Omental fat pad (tissue), 4 donors: ENCODE measurements at places on chromosomes 7 and 10. TPM values are rescaled to one million over a fixed set of nuclear protein-coding genes. Genes with fewer than 3 reads are reported as not detected.

DNA sequence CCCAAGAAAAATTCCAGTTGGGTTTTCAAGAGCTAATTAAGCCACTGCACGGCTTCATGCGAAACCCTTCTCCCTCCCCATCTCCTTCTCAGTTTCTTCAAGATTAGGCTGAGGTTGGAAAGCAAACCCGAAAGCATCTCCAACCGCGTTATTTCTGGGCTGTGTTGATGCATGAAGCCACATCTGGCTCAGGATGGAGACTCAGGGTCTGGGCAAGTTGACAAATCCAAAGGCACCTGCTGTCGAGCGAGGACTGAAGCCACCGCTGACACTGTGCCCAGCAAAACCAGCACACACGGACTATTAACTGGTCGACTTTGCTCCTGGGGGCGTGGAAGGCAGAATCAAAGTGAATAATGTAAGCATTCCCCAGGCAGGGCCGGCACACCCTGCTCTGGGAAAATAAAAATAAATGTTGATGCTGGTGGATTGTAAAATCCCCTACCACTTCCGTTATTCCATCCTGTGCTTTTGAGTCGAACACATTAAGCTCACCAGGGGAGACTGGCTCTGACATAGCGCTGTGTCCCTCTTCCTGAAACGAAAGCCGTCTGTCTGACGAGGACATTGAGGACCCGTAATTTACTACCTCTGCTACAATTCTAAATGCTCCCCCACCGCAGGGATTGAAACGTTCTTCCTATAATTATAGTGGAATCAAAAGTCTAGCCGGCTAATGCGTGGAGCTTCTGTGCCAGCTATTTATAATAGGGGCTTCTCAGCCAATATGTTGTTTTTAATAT, 269.8 kb downstream of the ADARB2 start:
- DNase-seq: no peak

- DNase-seq: no peak
Measured at GRCh38 chr10:126639084-126639483, 31.4 kb downstream of the C10orf90 start.

Gene PTN
- 15.0 TPM for total RNA-seq

- DNase-seq: peak; percentile 25
Measured at GRCh38 chr7:95434557-95435421, at the start of gene PON2. TSS of gene PON2 (minus strand) at chr7:95435028. CDS start at chr7:95434951, 77 bp downstream.

GRCh38 chr10:132589015-132589414, 51.4 kb downstream of the INPP5A start:
- DNase-seq: no peak

Gene AS3MT
- total RNA-seq: 1.1 TPM

DNA sequence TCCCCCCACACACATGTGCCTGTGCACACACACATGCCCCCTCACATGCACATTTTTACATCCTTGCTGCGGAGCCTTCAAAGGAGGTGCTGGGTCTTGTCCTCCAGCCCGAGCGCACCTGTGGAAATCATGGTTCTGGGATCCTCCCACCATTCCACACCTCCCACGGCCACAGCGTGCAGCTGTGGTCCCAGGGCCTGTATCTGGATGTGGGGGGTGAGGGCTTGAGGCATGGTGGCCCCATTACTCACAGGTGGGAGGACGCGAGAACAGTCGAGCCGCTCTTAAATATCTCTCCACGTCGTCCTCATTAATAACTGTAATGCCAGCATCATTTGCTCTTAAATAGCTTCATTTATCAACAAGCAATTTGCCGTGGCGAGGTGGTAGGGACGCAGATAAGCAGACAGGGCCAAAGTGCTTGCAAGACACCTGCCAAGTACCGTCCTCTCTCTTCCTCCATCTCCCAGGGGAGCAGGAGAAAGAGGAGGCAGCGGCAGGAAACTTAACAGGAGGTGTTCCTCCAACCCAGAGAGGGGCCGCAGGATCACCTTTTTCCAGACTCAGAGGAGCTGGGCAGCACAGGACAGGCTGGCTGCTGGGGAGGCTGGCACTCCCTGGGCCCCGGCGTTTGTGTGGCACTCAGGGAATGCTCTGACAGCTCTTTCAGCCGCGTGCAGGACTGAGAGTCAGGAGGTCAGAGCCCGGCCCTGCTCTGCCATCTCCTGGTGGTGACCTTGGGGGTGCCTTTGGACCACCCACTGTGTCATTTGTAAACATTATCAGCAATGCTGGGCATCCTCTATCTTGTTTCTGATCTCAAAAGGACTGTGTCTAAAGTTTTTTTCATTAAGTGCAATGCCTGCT, 87.4 kb downstream of the CDH23 start:
- no peak for DNase-seq

DNA sequence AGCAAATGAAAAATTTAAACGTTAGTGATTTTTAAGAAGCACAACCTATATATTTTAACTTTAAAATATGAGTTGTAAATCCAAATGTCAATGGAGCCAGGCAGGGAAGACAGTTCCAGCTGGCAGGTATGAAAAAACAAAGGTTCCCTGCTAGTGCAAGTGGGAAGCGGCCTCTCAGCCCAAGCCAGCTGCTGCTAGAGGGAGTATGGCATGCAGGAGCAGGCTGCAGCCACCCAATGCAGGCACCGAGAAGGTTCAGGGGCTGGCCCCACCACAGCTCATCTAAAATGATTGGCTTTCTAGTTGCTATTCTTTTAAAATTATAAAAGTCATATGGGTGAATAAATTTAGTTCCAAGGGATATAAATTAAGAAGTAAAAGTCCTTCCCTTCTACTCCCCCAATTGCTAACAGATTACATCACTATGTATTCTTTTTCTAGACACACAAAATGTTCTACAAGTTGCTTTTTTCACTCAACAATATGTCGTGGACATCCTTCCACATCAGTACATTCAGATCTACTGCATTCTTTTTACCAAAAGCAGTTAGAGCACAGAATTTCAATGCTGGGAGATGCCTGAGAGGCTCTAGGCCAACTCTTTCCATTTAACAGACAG, 69.3 kb downstream of the SGMS1 start:
- DNase-seq: no peak

DNA sequence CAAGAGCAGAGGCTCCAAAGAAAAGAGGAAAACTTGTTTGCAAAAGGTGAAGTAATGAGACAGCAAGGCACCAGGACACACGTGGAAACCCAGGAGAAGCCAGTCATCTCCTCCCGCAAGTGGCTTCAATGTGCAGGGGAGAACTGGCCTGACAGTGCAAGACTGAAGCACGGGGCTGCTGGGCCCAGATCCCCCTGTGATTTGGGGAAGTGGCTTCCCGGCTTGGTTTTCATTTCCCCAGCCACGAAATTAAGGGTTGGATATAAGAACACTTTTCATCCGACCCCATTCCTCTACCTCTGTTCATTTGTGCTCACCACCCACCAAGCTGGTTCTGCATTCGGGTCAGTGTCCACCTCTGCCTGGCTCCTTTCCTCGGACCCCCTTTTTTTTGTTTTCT, 306.4 kb downstream of the FGFR2 start:
- no peak for DNase-seq

DNA sequence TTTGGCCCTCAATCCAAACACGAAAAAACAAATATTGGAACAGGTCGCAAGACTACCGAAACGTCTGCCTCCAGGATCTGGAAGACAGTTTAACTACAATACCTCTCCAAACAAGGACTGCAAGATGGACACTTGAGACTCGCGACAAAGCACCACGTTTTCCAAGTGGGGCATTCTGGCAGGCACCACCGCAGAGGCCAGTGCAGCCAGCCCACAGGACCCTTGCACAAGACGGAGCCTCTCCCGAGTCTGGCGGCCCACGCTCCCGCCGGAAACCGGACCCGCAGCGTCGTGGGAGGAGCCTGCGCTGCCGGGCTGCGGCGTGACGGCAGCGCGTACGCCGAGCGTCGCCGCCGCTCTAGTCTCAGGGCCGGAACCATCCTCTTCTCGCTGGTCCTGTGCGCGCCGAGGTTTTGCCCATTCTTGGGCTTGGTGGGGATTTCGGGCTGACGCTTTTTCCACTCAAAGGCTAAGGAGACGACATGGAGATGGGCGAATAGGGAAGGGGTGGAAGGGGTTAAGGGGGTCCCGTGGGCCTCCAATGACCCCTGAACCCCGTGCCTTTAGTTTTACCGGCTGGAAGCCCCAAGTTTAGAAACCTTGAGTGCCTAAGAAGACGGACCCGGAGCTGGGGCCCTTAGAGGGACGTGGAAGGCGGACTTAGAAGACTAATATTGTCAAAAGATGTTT, at the start of gene ORC5:
Gene ORC5 (minus strand): TSS at position 283 of the 690 bp plus-strand sequence. CDS start 109 bp downstream, at position 174.
- no peak for DNase-seq

GRCh38 chr10:31697271-31698180, 231.1 kb downstream of the ARHGAP12 start:
- peak; percentile 60 for DNase-seq

- no peak for DNase-seq
Measured at GRCh38 chr7:94482796-94483195, 26.8 kb upstream of the CASD1 start.

Gene EBF3
- total RNA-seq: 50.8 TPM

GRCh38 chr7:7964691-7965090, 3.9 kb upstream of the GLCCI1 start:
- DNase-seq: no peak

Gene CAV1
- total RNA-seq: 474 TPM

- no peak for DNase-seq
Measured at GRCh38 chr7:44265728-44266127, 59.7 kb downstream of the CAMK2B start.

GRCh38 chr7:93981480-93981874, 22.7 kb downstream of the BET1 start:
- no peak for DNase-seq

Gene BLNK
- total RNA-seq: 5.3 TPM

Gene RNF133
- 1.7 TPM for total RNA-seq

DNA sequence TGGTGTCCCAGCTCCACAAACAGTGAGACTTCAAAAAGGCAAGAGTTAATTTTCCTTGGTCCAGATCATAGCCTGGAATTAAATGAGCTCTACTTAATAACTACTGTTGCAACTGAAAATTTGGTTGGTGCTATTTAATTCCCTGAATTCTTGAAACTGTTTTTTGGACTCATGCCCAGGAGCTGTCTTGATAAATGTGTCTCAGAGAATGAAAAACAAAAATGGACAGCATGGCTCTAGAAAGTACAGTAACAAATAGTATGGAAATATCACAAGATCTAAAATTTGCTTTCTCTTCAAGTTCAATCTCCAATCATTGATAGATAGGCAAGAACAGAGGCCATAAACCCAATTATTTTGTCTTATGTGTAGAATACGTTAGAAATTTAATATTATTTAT, 42.5 kb downstream of the CCDC71L start:
- DNase-seq: no peak

DNA sequence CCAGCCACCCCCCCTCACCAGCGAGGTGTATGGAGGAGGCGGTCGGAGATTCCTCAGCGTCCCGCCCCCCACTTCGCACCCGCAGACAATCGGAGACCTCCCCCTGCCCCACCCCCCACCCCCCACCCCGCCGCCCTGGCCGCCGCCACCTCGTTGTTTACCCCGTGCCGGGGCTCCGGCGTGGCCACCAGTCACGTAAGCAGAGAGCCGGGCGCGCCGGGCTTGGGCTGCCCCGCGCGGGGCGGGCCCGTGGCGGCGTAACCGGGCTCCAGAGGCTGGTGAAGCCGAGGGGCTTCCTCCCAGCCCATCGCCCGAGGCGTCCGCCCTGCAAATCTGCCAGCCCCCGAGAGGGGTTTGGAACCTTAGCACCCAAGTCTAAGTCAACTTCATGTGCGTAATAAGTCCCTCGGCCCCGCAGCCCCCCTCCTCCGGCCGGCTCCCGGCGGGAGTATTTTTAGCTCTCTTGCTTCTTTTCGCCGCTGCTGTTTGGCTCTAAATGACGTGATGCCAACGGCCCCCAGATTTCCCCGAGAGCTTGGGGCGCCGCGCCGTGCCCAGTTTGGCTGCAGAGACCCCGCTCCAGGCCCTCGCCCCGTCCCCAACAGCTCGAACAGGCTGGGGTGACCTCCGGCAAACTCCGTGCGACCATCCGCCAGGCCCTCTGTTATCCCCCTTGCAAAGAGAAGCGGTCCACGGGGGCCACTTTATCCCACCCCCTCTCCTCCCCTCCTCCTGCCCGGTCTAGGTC, 2.7 kb downstream of the MXI1 start:
- DNase-seq: no peak

DNA sequence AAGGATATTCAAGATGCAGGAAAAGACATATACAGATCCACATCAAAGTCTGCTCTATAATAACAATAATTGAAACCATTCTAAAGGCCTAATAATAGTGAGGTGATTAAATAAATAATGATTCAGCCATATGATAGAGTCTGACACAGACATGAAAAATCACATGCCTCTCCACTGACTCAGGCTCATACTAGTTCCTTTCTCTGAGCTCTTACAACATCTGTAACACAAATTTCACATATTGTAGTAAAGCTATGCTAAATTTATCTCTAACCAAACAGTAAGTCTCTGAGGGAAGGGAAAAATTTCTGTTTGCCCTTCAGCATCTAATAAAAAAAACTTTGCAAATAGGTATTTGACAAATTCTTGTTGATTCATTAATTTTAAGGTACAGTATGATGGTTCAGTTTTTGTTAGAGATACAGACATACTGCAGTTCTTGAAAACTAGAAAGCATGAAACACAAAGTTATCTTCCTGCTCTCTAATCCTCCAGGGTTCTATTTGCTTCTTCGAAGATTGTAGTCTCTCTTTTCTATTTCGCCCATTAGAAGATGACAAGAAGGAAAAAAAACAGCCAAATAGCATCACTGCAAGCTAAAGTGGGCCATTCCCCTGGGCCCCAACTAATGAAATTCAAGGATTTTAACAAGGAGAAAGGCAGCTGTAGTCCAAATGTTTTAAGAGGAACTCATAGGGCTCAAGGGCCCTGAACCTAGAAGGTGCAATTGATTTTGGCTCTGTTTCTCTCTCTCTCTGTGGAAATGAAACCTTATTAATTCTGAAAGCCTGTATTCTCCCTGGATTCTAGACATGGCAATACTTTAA, 53.9 kb downstream of the CUBN start:
- no peak for DNase-seq

GRCh38 chr10:29039677-29040189, 249.1 kb upstream of the LYZL1 start:
- no peak for DNase-seq

- DNase-seq: no peak
Measured at GRCh38 chr10:34781711-34782110, 33.4 kb downstream of the PARD3 start.

Gene TMEM273
- 74.4 TPM for total RNA-seq

Gene FOXP2
- total RNA-seq: 15.3 TPM

DNA sequence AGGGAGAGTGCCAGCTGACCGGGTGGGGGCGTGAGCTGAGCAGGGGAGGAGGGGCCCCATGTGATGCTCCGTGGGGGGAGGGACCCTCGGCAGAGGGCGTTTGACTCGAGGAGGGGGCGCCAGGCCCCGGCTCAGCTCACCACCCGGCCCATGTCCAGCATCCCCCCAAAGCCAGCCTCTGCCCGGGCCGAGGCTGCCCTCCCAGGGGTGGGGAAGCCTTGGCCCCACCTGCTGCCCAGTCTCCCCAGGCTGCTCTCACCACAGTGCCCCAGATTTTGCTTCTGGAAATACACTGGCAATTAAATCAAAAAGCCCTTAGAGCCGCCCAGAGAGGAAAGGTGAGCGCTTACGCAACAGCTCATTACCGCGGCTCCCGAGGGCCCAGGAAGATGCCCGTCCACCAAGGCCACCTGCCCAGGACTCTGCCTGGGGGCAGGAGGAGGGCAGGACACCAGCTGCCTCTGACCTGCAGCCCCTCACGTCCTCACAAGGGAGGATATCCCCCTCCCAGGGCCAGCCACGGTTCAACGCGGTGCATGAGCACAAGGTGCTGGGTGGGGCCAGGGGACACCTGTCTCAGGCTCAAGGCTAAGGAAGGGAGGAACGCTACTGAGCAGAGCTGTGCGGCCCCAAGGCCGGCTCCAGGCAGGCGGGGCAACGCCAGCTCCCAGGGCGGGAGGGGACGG, 70.0 kb upstream of the INPP5A start:
- no peak for DNase-seq

Gene PAX2
- total RNA-seq: not detected
